Nucleus accumbens (tissue), 56 donors: ENCODE measurements at places on chromosomes 3 and 15.

GRCh38 chr3:53159156-53160060 is 1.6 kb upstream of the PRKCD start:
- DNase-seq = no peak

- no peak for DNase-seq
These were observed 18.4 kb upstream of the OPA1 start for GRCh38 chr3:193574488-193575070.

GRCh38 chr15:59199626-59200465 is 6.8 kb upstream of the LDHAL6B start:
- DNase-seq = no peak

DNA sequence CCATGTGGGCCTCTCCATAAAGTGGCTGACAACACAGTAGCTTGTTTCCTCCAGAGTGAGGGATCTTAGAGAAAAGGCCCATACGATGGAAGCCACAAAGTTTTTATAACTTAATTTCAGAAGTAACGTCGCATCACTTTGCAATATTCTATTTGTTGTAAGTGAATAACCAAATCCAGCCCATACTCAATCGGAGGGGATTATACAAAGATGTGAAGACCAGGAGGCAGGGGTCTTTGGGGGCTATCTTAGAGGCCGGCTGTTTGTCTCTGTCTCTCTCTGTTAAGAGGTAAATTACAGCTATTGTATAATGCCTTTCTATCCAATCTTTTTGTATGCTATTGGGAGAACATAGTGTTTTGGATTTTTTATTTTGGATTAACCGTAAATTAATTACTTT is 9.1 kb downstream of the ARIH1 start:
- DNase-seq = no peak

DNA sequence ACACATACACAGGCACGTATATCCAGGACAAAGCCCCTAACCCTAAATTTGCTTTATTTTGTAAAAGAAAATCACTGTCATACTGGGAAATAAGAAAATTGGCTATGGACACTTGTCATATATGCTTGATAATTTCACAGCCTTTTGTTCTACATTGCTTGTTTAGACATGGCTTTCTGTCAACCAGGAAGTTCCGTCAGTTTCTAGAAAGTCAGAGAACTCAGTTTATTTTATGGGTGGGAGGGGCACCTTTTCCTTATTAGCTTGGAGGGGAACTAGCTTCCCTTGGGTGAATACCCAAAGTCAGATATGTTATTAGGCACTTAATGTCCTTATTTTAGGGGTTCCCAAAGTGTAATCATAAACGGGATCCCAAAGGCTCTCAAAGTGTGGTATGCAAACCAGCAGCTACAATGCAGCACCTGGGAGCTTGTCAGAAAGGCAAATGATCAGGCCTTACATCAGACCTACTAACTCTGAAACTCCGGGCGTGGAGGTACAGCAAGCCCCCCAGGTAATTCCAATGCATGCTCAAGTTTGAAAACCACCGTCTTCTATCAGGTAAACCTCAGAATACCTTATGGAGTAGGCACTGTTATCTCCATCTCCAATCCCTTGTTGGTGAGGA is 50.1 kb downstream of the CADPS start:
- no peak for DNase-seq

- DNase-seq = no peak
These were observed 239.5 kb downstream of the GAP43 start for GRCh38 chr3:115862849-115863248.

DNA sequence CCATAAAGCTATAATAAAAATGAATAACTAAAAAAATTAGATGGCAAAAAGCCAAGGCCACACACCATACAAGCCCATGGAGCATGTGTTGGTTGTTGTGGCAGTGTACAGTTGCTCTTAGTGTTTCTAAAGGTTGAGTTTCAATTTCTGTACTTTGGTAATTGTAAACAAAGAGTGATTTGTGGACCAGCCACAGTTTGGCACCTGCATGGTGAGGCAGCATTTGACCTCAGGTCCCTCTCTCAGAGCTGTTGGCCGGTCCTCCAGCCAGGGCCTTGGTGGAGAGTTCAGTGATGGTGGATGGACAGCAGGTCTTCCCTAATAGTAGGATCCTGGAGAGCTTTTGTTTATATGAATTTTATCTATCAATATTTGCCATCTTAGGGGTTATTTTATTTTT is 5.6 kb downstream of the ACAD9 start:
- DNase-seq = no peak

GRCh38 chr3:157285141-157285540 is 125.2 kb upstream of the CCNL1 start:
- no peak for DNase-seq

GRCh38 chr15:67828278-67828968 is 3.1 kb downstream of the SKOR1 start:
- no peak for DNase-seq

- no peak for DNase-seq
These were observed 438.8 kb upstream of the THRB start for GRCh38 chr3:24933401-24933800.

DNA sequence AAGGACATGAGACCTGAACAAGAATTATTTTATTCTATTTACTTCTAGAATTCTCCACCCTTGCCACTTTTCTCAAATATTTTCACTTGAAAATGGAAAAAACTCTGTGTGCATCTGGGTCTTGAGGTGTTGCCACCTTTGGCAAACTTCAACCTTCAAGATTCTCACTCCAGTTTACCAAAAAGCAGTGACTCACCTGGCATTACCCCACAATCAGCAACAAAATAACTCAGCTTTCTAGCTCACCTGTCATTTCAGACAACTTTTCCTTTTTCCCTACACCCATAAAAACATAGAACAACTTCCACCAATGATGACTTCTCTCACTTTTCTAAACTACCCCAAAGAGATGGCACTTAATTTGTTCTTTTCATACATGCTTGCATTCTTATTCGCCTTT is 115.8 kb downstream of the DUT start:
- DNase-seq = no peak

DNA sequence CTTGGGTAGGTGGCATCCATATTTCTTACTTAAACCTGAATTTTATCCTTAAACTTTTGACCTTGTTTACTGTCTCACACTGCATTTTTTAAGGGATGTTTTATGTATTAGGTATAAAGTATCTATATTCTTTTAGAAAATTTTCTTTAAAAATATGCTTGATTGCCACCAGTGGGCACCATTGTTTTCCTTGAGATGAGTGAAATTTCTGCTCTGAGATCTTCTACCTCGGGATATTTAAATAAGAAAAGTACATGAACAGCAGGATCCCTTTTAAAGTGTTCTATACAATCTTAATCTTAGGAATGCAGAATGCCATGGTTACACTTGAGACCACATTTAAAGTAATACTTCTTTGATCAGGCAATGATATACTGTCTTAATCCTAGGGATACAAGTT is 108.7 kb downstream of the SLMAP start:
- DNase-seq = no peak

DNA sequence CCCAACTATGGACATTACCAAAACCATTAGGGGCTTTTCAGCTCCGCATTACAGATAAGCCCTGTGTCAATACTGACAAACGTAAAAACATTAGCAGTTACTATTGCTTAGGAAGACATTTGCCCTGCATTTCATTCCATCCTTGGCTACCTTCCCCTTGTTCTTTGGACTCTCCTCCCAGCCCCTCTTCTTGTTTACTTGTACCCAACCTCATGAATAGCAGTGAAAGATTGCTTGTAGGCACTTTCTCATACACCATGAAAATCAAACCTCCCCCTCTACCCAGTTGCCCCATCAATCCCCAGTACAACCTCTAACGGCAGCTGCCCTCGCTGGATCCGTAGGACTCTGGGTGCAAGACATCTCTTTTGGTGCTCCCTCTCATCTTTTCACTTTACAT is 16.9 kb upstream of the FAM107A start:
- no peak for DNase-seq

DNA sequence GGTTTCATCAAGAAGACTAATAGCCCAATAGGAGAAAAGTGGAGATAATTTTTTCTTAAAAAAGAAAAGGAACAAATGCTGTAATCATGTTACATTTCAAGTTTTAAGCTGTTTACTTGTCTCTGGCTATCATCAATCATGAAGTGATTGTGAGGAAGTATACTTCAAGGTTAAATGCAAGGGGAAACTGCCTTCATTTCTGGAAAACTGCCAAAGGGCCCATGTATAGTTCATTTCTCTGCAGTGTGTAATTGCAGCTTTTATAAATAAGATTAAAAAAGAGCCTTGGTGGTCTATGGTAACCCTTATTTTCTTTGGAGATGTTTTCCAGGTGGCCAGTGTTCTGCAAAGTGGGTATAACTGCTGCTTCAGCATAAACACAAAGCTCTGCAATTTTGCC is 101.9 kb downstream of the GRM7 start:
- no peak for DNase-seq

GRCh38 chr3:30492322-30493192 is 113.8 kb upstream of the TGFBR2 start:
- DNase-seq = no peak

DNA sequence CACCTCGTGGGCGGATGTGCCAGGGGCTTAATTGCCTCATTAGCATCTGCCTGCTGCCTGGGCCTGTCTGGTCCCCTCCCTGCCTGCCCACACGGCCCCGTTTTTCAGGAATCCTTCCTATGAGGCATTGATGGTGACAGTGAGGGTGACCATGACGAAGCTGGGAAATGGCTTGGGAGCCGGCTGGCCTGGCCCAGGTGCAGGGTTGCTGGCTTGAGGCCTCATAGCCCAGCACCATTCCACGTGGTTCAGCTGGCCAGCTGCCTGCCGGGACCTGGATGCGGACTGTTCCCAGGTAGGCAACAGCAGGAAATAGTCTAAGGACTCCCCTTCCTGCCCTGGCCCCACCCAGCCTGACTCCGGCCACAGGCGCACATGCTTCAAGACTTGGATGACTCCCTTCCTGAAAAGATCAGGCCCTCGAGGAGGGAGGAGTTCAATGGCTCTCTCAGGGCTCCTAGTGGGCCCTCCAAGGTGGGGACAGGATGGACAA is 8.9 kb upstream of the DUSP7 start:
- no peak for DNase-seq

GRCh38 chr3:178472941-178473340 is 63.3 kb upstream of the KCNMB2 start:
- no peak for DNase-seq

DNA sequence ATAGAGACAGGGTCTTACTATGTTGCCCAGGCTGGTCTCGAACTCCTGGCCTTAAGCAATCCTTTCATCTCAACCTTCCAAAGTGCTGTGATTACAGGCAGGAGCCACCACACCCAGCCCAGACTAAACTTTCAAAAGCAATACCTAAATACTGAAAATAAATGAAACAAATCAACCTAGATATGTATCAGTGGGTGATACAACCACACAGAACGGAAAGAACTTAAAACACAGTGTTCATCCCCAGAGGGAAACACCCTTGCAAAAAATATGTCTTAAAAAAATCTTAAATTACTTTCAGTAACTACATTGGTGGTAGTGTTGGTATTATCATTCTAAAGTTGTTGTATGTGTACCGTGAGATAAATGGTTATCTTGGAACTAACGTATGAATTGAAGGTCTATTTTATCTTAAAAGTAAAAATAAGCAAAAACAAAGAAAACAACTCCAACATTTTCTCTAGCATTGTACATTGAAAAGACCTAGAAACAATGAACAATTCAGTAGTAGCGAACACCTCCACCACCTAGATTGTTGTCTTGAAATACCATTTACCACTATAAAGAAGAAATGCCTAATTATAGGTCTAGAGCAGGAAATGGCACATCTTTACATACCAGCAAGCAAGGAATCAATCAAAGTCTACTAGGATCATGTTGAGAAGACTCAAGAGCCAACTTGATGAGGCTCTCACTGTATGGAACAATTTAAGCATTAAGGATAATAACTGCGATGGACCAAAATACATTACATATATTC is 24.7 kb downstream of the SLTM start:
- DNase-seq = no peak

DNA sequence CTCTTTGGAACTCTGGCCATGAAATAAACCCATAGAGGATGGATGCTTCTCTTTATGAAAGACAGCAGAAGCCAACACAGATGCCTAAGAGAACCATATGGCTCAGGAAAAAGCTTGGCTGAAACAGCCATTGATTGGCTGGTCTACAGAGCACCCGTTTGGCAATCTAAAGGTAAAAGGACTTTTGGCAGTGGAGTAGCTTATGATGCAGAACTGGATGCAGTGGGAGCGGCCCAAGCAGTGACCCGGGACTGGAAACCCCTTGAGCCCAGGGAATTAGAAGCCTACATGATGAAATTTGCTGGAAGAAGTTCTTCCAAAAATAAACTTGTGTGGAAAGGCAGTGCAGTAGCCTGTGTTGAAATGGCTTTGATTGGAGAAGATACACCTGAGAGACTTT is 360.2 kb downstream of the NR2F2 start:
- DNase-seq = no peak

- no peak for DNase-seq
These were observed 144.0 kb downstream of the GREM1 start for GRCh38 chr15:32861761-32862160.

GRCh38 chr3:15660055-15660935 is 58.8 kb downstream of the BTD start:
- no peak for DNase-seq

GRCh38 chr3:52056521-52056967 is at the start of gene DUSP7:
Gene DUSP7, minus strand, starts transcription at chr3:52056571. Its CDS starts 205 bp downstream, at chr3:52056366.
- DNase-seq = peak; percentile 77

DNA sequence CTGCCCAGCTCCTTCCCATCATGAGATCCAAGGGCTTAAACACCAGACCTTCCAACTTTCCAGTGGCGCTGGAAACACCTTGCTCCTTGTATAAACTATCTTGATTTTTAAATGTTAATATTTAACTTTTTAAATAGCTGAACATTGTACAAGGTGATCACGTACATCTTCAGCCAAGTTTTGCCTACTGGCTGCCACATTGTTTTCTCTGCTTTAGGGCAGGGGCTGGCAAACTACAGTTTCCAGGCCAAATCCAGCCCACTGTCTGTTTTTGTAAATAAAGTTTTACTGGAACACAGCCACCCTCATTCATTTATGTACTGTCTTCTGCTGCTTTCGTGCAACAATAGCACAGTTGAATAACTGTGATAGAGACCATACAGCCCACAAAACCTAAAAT is 27.6 kb upstream of the FOXP1 start:
- no peak for DNase-seq

- no peak for DNase-seq
These were observed 13.0 kb upstream of the SEC62 start for GRCh38 chr3:169953462-169954141.

- no peak for DNase-seq
These were observed 39.4 kb downstream of the KPNA1 start for GRCh38 chr3:122475316-122475715.

DNA sequence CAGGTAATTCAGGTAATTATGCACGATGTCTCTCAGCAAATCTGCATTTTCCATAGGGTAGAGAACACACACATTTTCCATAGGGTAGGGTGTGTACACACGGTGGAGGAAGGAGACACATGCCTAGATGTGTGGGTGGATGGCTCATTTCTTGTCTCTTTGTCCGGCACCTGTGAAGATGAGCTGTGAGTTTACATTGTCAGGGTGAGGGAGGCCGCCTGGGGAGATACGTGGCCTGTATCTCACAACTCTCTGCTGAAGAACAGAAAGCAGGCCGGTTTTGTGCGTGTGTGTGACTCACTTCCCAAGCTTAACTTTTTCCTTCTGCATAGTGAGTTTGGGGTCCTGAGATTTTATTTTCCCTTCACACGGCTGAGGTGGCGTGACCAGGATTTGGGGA is 60.3 kb downstream of the SLC6A6 start:
- no peak for DNase-seq

GRCh38 chr15:26773067-26773877 is 406 bp upstream of the GABRB3 start:
- DNase-seq = peak; percentile 45

- DNase-seq = peak; percentile 12
These were observed 3.0 kb downstream of the HEG1 start for GRCh38 chr3:125052624-125053303.
